ENCODE measurements at places on chromosomes 6 and 20. TPM values are rescaled to one million over a fixed set of nuclear protein-coding genes. Genes with fewer than 3 reads are reported as not detected.

DNA sequence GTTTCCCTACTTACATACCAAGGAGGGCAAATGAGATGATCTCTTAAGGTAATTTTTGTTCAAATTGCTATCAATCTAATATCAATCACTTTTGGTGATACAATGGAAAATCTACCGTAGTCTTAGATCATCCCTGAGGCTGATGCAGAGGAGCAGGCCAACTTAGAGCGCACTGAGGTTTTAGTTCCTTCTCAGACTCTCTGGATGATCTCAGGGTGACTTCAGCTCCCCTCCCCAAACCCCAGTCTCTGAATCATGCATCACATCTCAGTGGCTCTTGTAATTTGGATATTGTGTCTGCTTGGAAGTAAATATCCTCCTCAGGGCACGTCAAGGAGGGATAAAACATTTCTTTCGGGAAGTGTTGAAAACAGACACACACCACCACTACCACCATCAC is 5.9 kb downstream of the TUBB2B start:
- H3K27me3 ChIP-seq = no peaks in the 10 kb centered on the region
- no peak for DNase-seq
- H3K4me1 ChIP-seq = no peaks in the 10 kb centered on the region
- no peaks in the 10 kb centered on the region for H3K36me3 ChIP-seq
- no peak overlapping the region for H3K27ac ChIP-seq

GPX5 gene
- total RNA-seq = not detected

GRCh38 chr6:105994591-105995390 is 91.3 kb upstream of the PRDM1 start:
- no peaks in the 10 kb centered on the region for H3K27me3 ChIP-seq
- H3K36me3 ChIP-seq = no peaks in the 10 kb centered on the region

ITCH gene
- total RNA-seq = 78.8 TPM

- H3K4me1 ChIP-seq = peaks cover 31% of the 10 kb centered on the region
- H3K27me3 ChIP-seq = no peaks in the 10 kb centered on the region
- H3K27ac ChIP-seq = no peak overlapping the region
- no peak overlapping the region for H3K4me3 ChIP-seq
Measured at GRCh38 chr6:30152910-30153610, 8.0 kb downstream of the TRIM10 start.

ARHGAP40 gene
- total RNA-seq = 3.4 TPM

- no peaks in the 10 kb centered on the region for H3K36me3 ChIP-seq
- DNase-seq = no peak
- no peak overlapping the region for H3K4me3 ChIP-seq
- H3K4me1 ChIP-seq = no peaks in the 10 kb centered on the region
- H3K27ac ChIP-seq = no peak overlapping the region
- no peaks in the 10 kb centered on the region for H3K27me3 ChIP-seq
Measured at GRCh38 chr6:90918361-90918760, 331.5 kb upstream of the MAP3K7 start.

DNA sequence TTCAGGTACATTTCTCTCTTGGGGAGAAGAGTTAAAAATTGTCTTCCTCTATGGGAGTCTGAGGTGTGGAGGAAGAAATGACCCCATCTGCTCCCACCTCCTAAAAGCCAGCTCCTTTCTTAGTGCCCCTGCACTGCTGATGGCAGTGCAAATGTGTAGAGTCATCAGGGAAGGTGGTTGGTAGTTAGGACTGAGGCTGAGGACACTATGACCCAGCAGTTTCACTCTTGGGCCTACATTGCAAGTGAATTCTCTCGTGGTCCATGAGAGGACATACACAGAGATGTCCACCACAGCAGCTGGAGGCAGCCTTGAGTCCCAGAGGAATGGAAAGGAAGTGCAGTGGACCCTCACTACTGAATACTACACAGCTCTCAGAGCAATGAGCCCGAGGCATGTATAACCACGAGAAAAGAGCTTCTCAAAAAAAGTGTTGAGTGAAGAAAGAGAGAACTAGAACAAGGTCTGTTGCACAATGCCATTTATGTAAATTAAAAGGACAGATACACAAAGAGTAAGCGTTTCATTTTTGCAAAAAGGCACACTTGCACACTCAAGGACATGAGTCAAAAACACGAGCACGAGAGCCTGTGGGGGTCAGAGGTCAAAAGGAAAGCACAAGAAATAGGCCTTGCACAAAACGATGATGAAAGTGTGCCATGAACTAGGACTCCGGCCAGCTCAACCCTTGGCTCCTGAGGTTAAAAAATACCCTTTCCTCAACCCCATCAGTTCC is 308.2 kb upstream of the PRND start:
- no peaks in the 10 kb centered on the region for H3K27me3 ChIP-seq
- H3K27ac ChIP-seq = no peak overlapping the region
- no peak overlapping the region for H3K4me3 ChIP-seq
- H3K36me3 ChIP-seq = no peaks in the 10 kb centered on the region
- H3K4me1 ChIP-seq = no peaks in the 10 kb centered on the region

CST2 gene
- not detected for total RNA-seq

GRCh38 chr20:10402938-10403608 is 30.9 kb downstream of the MKKS start:
- H3K27ac ChIP-seq = no peak overlapping the region
- H3K4me1 ChIP-seq = no peaks in the 10 kb centered on the region
- peaks cover 13% of the 10 kb centered on the region for H3K36me3 ChIP-seq

DNA sequence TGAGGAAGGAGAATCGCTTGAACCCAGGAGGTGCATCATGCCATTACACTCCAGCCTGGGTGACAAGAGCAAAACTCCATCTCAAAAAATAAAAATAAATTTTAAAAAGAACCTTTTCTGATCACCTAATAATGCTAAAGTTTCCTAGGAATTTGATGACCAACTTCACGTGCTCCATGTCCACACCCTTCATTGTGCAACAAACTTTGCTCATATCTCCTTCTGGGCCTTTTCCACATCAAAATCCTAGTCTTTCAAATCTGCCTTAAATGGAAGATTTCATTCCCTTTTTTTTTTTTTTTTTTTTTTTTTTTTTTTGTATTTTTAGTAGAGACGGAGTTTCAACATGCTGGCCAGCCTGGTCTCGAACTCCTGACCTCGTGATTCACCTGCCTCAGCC is 112.5 kb upstream of the LOC128125822 start:
- no peak for DNase-seq
- H3K36me3 ChIP-seq = no peaks in the 10 kb centered on the region
- no peaks in the 10 kb centered on the region for H3K27me3 ChIP-seq
- H3K4me1 ChIP-seq = no peaks in the 10 kb centered on the region
- no peak overlapping the region for H3K27ac ChIP-seq

CYP24A1 gene
- total RNA-seq = 267 TPM
